ENCODE measurements at places on chromosomes 5 and 9.
A peak's percentile ranks its signal among the peaks of the same experiment; 100 is the strongest.

DNA sequence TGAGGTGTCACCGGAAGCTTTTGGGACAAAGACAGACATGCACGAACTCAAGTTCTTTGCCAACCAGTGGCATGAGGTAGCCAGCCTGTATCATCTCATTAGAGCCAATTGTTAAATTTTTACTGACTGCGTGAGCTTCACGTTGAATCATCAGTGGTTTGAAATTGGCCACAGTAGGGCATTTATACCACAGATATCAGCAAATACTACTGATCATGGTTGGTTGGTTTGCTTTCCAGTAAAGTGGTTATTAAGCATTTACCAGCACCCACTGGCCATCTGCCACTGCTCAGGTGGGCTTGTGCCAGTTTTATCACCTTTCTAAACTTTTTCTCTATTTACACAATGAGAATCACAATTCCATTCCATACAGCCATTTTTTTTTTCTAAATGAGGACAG is 28.4 kb upstream of the SHC3 start:
- H3K36me3 ChIP-seq, result no peaks in the 10 kb centered on the region
- H3K27ac ChIP-seq, result no peak overlapping the region
- no peaks in the 10 kb centered on the region for H3K4me1 ChIP-seq
- DNase-seq, result no peak
- H3K27me3 ChIP-seq, result peaks cover 3% of the 10 kb centered on the region
- no peak overlapping the region for H3K4me3 ChIP-seq

- no peaks in the 10 kb centered on the region for H3K27me3 ChIP-seq
- DNase-seq, result no peak
- H3K36me3 ChIP-seq, result no peaks in the 10 kb centered on the region
- H3K4me3 ChIP-seq, result no peak overlapping the region
- H3K4me1 ChIP-seq, result no peaks in the 10 kb centered on the region
- H3K27ac ChIP-seq, result no peak overlapping the region
Measured at GRCh38 chr9:79428422-79428821, 143.3 kb upstream of the TLE4 start.

- H3K4me3 ChIP-seq, result no peak overlapping the region
- H3K36me3 ChIP-seq, result no peaks in the 10 kb centered on the region
- no peaks in the 10 kb centered on the region for H3K27me3 ChIP-seq
- H3K27ac ChIP-seq, result no peak overlapping the region
Measured at GRCh38 chr5:761854-762710, 22.4 kb downstream of the ZDHHC11B start.

DNA sequence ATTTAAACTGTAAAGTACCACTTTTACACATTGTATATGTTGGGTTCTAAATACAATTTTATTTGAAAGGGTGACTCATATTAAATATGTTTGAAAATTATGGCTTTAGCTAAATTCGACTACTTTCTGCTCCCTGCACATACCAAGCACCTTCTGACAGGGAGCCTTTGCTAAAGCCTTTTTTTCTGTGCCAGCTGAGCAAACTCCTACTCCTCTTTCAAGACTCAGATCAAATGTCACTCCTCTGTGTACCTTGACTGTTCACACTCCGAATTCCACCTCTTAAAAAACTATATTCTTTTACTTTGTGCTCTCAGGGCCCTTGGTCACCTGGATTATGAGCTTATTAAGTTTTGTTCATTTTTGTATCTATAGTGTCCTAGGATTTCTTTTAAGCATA is 6.5 kb upstream of the OXCT1 start:
- H3K27me3 ChIP-seq, result no peaks in the 10 kb centered on the region
- H3K4me3 ChIP-seq, result no peak overlapping the region
- peaks cover 31% of the 10 kb centered on the region for H3K4me1 ChIP-seq

- H3K27me3 ChIP-seq, result no peaks in the 10 kb centered on the region
- peaks cover 48% of the 10 kb centered on the region for H3K36me3 ChIP-seq
- H3K27ac ChIP-seq, result peak overlapping the region; percentile 7
- no peak for DNase-seq
- H3K4me3 ChIP-seq, result peak overlapping the region; percentile 40
Measured at GRCh38 chr5:32170303-32171151, 3.6 kb downstream of the GOLPH3 start.

GRCh38 chr5:115774684-115775083 is 41.8 kb downstream of the CDO1 start:
- no peaks in the 10 kb centered on the region for H3K4me1 ChIP-seq
- H3K27ac ChIP-seq, result no peak overlapping the region
- DNase-seq, result no peak
- peaks cover 14% of the 10 kb centered on the region for H3K27me3 ChIP-seq
- no peak overlapping the region for H3K4me3 ChIP-seq
- no peaks in the 10 kb centered on the region for H3K36me3 ChIP-seq

GRCh38 chr9:126436545-126437267 is 110.1 kb downstream of the MVB12B start:
- no peaks in the 10 kb centered on the region for H3K36me3 ChIP-seq
- H3K4me1 ChIP-seq, result peaks cover 14% of the 10 kb centered on the region
- H3K27me3 ChIP-seq, result peaks cover 42% of the 10 kb centered on the region

DNA sequence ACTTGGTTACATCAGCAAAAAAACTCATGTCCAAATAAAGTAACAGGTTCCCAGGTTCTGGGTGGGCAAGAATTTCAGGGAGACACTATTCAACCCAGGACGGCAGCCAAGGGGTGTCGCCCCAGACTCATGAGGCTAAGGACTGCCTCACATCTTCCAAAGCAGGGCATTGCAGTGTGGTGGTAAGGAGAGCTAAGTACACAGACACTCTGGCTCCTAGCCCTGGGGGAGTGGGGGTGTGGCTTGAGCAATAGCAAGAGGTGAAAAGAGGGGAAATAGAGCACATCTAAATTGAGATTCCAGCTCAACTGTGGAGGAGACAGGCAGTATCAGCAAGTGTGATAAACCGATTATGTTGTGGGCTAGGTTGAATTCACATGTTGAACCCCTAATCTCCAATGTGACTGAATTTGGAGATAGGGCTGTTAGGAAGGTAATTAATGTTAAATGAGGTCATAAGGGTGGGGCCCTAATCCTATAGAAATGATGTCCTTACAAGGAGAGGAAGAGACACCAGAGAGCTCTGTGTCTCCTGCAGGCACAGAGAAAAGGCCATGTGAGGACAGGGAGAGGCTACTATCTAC is 49.9 kb upstream of the MARCHF11 start:
- H3K27ac ChIP-seq, result no peak overlapping the region
- H3K36me3 ChIP-seq, result no peaks in the 10 kb centered on the region
- no peaks in the 10 kb centered on the region for H3K4me1 ChIP-seq
- DNase-seq, result no peak
- no peak overlapping the region for H3K4me3 ChIP-seq
- no peaks in the 10 kb centered on the region for H3K27me3 ChIP-seq

GRCh38 chr5:31657315-31657979 is 18.5 kb downstream of the PDZD2 start:
- no peaks in the 10 kb centered on the region for H3K4me1 ChIP-seq
- no peaks in the 10 kb centered on the region for H3K27me3 ChIP-seq
- DNase-seq, result no peak
- no peaks in the 10 kb centered on the region for H3K36me3 ChIP-seq
- no peak overlapping the region for H3K27ac ChIP-seq

- peaks cover 4% of the 10 kb centered on the region for H3K4me1 ChIP-seq
- H3K27me3 ChIP-seq, result no peaks in the 10 kb centered on the region
- H3K4me3 ChIP-seq, result no peak overlapping the region
- H3K36me3 ChIP-seq, result no peaks in the 10 kb centered on the region
- no peak for DNase-seq
Measured at GRCh38 chr9:113992994-113993393, 85.1 kb downstream of the AMBP start.

- DNase-seq, result no peak
- no peak overlapping the region for H3K4me3 ChIP-seq
- no peak overlapping the region for H3K27ac ChIP-seq
- H3K4me1 ChIP-seq, result peaks cover 5% of the 10 kb centered on the region
Measured at GRCh38 chr9:14278291-14278721, 35.6 kb downstream of the NFIB start.

DNA sequence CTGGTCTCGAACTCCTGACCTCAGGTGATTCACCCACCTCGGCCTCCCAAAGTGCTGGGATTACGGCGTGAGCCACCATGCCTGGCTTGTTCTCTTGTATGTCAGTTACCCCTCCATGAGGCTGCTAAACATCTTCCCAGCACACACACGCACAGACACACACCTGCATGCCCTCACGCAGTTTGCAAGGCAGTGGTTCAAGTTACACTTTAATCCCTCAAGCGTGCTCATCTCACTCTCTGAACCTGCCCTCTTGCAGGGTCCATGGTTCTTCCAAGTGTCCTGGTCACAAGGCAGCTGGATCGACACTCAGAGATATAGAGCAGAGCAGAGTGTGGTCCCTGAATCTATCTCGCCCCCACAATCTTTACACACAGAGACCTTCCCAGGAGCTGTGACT is 34.1 kb upstream of the RUFY1 start:
- H3K4me3 ChIP-seq, result no peak overlapping the region
- no peak for DNase-seq
- no peaks in the 10 kb centered on the region for H3K4me1 ChIP-seq
- no peaks in the 10 kb centered on the region for H3K27me3 ChIP-seq
- no peak overlapping the region for H3K27ac ChIP-seq
- no peaks in the 10 kb centered on the region for H3K36me3 ChIP-seq

- H3K4me1 ChIP-seq, result no peaks in the 10 kb centered on the region
- H3K27me3 ChIP-seq, result peaks cover 19% of the 10 kb centered on the region
- H3K36me3 ChIP-seq, result no peaks in the 10 kb centered on the region
- no peak overlapping the region for H3K27ac ChIP-seq
- no peak for DNase-seq
Measured at GRCh38 chr5:6576861-6577501, 55.9 kb downstream of the NSUN2 start.

DNA sequence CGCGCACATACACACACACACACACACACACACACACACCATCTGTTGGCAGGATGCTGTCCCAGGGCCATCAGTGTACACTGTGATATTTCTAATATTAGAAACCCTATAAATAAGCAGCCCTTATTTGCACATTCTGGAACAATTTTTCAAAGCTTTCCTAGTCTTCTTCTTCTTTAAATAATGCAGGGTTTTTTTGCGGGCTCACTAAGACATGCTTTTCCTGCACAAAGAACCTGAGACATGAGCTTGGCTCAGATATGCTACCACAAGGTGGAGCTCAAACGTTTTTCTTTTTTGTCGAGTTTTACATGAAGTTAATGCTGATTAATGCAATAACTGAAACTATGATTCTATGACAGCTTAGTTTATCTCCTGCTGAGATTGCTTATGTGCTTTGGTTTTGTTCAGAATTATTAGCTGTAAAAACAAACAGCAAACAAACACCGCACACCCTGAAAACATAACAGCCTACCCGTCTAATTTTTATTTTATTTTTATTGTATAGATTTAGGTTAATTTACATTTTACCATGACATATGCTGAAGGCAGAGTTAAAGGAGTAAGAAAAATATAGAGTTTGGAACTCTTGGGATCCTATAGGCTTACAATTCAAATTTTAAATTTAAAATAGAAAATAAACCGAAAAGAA is 95.8 kb downstream of the ALDH1A1 start:
- H3K4me3 ChIP-seq, result no peak overlapping the region
- DNase-seq, result no peak
- H3K4me1 ChIP-seq, result no peaks in the 10 kb centered on the region
- H3K27ac ChIP-seq, result no peak overlapping the region
- H3K36me3 ChIP-seq, result no peaks in the 10 kb centered on the region

DNA sequence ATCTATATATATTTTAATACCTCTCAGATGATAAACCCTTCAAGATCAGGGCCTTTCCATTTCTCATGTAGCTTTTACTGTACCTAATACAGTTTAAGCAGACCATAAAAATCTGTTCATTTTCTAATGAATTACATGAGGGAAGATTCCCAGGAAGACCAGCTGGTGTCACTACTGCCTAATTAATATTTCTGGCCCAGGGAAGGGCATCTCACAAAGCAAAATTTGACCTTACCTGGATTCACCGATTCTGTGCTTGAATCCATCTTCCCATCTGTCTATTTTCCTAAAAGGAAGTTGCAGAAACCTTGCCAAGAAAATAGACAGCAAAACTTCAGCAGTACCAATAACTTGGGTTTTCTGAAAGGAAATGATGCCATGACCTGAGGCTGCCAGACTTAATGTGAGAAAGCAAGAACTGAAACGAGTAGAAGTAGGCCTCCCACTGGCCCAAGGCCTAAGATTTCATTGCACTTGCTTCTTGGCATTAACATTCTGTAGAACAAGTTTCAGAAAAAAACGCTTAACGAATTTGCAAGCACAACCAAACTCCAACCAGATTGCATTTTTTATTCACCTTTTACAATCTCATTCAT is 83.0 kb upstream of the GLIS3 start:
- no peak overlapping the region for H3K27ac ChIP-seq
- H3K36me3 ChIP-seq, result no peaks in the 10 kb centered on the region
- no peak overlapping the region for H3K4me3 ChIP-seq
- no peaks in the 10 kb centered on the region for H3K4me1 ChIP-seq
- no peak for DNase-seq
- H3K27me3 ChIP-seq, result peaks cover 9% of the 10 kb centered on the region

DNA sequence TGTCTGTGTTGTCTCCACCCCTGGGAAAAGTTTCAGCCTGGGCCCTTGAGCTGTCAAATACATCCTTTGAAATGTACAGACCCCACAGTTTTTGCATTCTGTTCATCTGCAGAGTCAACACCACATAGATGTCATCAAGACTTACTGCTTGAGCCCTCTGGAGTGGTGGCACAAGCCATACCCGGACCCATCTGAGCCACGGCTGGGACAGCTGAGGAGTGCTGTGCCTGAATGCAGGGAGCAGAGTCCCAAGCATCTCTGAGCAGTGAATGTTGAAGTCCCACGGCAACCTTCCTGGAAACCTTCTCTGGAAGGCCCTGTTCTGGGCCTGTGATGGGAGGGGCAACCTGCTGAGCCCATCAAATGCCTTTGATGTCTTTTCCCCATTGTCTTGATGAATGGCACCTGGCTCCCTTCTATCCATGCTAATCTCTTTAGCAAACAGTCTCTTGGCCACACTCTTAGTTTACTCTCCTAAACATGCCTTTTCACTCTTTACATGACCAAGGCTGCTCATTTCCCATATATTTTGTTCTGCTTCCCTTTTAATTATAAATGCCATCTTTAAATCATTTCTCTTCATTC is 92.5 kb downstream of the ATPSCKMT start:
- H3K4me1 ChIP-seq, result no peaks in the 10 kb centered on the region
- no peak overlapping the region for H3K27ac ChIP-seq
- H3K36me3 ChIP-seq, result no peaks in the 10 kb centered on the region
- H3K4me3 ChIP-seq, result no peak overlapping the region

DNA sequence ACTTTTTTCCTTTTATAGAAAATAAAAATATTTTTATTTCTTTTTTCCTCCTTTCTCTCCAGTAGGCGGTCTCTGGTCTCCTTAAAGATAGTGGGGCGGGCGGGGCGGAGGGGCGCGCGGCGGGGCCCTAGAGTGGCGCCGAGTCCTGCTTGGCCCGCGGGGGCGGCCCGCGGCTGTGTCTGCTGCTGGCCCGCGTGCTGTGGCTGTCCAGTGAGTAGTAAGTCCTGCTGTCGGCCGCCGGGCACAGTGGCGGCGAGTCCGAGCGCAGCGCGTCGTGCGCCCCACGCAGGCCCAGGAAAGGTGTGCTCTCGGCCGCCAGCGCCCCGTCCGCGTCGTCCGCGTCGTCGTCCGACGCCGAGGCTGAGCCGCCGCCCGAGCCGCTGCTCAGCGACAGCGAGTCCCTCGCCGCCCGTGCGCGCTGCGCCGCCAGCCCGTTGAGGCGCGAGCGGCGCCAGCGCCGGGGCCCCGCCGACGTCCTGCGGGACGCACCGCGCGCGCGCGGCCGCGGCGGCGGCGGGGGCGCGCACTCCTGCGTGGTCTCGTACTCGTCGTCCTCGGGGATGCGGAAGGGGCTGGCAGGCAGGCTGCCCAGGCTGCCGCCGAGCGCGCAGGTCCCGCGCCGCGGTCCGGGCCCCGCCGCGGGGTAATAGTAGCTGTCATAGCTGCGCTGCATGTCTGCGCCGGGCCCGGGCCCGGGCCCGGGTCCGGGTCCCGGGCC is 52.3 kb downstream of the PSD2 start:
- peak overlapping the region; percentile 51 for H3K4me3 ChIP-seq
- peak; percentile 63 for DNase-seq
- H3K27me3 ChIP-seq, result peaks cover 58% of the 10 kb centered on the region
- peaks cover 2% of the 10 kb centered on the region for H3K4me1 ChIP-seq
- H3K36me3 ChIP-seq, result no peaks in the 10 kb centered on the region
